ENCODE measurements at places on chromosomes 7 and 10.
A peak's percentile ranks its signal among the peaks of the same experiment; 100 is the strongest.

- DNase-seq: no peak
Observed at GRCh38 chr7:42057331-42057730, 179.7 kb downstream of the GLI3 start.

DNA sequence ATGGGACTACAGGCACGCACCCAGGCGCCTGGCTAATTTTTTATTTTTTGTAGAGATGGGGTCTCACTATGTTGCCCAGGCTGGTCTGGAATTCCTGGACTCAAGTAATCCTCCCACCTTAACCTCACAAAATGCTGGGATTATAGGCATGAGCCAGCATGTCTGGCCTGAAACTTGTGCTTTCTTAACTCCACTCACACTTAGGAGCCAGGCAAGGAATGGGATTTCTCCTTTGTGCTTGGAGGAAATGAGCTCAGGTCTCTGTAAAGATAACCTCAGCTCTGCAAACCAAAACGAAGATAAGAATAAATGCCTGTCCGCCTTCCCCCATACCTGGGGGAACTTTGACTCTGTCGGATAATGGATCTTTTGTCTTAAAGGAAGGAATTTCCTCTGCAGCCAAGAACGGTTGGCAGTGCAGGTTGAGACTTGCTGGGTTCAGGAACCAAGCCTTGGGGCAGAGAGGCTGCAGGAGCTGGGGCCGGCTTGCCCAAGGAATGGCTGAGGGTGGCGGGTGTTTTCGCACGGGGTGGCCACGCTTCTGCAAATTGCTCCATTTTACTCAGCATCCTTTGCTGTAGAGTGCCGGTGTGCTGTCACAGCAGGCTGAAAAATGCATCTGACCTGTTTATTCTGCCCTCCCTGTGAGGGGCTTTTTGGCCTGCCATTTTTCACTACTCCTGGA, 174.2 kb downstream of the KIAA1217 start:
- peak; percentile 4 for DNase-seq

- DNase-seq: no peak
Observed at GRCh38 chr7:7414791-7415603, 120.7 kb downstream of the COL28A1 start.

- no peak for DNase-seq
Observed at GRCh38 chr10:17453373-17454091, 863 bp downstream of the ST8SIA6 start.

GRCh38 chr7:32658034-32658433, 162.7 kb downstream of the AVL9 start:
- peak; percentile 86 for DNase-seq

- no peak for DNase-seq
Observed at GRCh38 chr10:127018298-127018650, 113.0 kb downstream of the DOCK1 start.

DNA sequence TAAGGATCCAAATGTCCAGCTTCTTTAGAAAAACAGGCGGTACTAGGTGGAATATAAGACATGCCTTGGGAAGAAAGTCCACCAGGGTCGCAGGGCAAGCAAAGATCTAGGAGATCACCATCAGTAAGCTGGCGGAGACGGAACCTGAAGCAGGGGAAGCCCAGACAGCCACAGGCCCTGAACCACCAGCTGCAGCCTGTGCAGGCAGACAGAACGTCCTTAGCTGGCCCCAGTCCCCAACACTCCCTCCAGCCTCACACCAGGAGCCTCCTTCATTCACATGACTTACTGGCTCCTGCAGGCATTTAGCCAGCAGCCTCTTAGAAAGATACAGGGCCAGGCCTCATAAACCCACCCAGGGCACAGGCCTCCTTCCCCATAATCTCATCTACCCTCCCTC, 17.4 kb downstream of the RGS10 start:
- DNase-seq: no peak

- no peak for DNase-seq
Observed at GRCh38 chr10:102696736-102697135, 17.5 kb downstream of the ARL3 start.

DNA sequence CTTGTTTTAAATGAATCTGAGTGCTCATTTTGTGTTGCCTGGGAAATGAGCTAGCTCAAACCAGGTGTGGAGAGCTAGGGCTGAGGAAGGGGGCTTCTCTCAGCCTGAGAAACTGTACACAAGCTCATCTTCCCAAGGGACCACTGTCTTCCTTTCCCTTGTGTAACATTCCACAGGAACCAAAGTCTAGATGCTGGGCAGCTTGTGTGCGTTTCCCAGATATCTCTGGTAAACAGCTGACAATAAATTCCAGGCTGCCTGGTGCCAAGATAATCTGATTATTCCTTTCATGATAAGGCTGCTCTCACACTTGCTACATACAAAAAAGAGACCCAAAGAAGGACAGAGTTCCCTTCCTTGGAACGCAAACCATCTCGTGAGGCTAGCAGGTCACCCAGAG, 33.1 kb upstream of the MKLN1 start:
- DNase-seq: no peak

- no peak for DNase-seq
Observed at GRCh38 chr10:131925011-131925649, 24.3 kb downstream of the PPP2R2D start.

DNA sequence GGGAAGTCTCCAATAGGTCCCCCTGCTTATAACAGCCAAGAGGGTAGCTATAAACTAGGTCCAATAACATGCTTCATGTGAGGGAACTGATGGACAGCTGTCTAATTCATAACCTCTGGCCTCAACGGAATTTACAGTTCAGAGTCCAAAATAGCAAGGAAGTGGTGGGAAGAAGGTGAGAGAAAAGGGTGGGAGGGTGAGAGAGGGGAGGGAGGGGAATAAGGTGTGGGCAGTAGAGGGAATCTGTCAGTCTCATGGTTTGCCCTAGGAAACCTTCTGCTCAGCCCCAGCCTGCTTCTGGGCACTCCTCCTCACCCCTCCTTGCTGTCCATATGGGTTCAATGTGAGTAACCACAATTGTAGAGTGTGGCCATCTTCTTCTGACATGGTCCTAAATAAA, 133.4 kb upstream of the ADO start:
- DNase-seq: no peak

- DNase-seq: peak; percentile 60
Observed at GRCh38 chr7:4849390-4849789, 12.4 kb downstream of the PAPOLB start.

GRCh38 chr10:7408291-7409044, 2.4 kb downstream of the SFMBT2 start:
- DNase-seq: no peak

DNA sequence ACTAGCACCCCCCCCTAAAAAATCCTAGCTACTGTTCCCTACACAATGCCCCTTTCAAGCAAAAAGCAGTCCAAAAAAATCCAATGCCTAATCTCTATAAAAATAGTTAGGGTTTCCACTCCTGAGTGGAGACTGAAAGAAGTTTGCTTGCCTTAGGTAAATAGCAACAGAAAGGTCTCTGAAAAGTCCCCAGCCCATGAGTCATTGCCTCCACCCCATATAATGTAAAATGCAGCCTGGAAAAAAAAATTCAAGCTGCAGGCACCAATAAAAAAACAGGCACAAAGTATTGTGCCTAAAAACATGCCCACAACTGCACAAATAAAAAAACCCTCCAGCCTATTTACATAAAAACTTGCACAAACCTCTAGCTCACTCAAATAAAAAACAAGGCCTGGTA, 47.5 kb downstream of the ZNF680 start:
- DNase-seq: peak; percentile 17

GRCh38 chr10:101778781-101779543, 3.0 kb upstream of the FGF8 start:
- no peak for DNase-seq

GRCh38 chr10:69853064-69853463, 51.4 kb downstream of the COL13A1 start:
- DNase-seq: no peak

DNA sequence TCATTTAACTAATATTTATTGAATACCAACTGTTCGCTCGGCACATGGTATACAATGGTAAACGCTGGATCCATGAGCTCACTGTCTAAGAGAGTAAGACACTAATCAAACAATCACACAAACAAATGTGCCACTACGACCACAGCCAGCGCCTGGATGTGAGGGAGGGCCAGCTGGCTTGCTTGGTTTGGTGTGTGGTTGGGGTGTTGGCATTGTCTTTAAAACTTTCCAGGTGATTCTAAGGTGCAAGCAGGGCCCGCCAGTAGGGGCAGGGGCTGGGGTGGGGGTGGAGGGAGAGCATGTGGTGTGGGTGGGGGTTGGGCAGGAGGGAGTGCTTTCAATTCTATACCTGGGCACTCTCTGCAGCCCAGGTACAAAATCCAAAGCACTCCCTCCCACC, 31.6 kb downstream of the ADRA2A start:
- DNase-seq: no peak

GRCh38 chr10:105292236-105292635, 651.1 kb downstream of the SORCS3 start:
- no peak for DNase-seq

DNA sequence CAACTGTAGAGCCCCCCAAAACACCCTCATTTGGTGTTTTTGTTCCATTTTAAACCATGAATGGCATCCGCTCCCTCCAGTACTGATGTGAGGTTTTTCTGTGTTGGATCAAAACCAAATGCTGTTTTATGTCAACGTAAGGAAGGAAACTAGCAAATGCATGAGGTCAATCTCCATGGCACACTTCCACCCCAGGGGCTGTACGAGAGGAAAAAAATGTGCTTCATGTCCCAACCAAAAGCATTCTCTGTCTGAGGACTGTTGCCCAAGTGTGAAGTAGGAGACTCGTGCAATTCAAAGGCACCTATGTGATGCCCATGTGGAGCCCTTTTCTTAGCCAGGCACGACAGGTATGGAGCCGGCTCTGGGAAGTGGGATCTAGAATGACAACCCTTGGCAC, 180.3 kb upstream of the MKI67 start:
- no peak for DNase-seq

- DNase-seq: peak; percentile 72
Observed at GRCh38 chr7:44461387-44461786, 29.1 kb downstream of the NUDCD3 start.

DNA sequence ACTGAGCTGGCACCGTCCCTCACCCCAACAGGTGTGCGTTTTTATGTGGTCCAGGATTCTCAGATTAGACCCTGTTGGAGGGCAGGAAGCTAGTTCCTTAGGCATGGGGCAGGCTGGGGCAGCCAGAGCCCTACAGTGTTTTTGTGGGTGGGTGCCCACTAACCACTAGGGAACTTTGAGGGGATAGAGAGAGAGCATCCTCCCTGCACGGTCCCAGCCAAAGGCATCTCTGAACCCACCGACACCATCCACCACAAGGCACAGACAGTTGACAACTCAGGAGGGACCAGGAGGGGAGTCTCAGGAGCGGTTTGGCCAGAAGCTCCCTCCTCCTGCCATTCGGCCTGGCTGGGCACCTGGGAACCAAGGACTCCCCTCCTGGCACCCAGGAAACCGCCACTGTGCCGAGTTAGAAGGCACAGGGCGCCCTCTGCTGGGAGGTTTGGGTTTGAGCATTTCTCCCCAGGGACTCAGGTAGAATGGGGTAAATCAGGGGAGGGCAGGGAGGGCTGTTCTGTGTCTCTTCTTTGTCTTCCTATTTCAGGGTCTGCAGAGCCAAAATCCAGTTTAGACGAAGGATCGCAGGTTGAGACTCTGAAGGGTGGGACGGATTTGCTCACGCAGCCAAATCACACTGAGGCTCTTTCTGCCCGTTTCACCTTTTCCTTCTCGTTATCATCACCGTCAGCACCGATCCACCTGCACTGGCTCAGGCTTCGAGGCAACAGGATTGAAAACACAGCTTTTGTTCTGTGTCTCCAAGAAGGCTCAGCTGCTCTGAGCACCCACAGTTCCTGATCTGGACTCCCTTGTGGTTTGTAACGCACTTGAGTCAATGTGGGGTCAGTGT, 84.8 kb upstream of the COL13A1 start:
- peak; percentile 39 for DNase-seq
